ENCODE measurements at places on chromosomes 1 and 21.

DNA sequence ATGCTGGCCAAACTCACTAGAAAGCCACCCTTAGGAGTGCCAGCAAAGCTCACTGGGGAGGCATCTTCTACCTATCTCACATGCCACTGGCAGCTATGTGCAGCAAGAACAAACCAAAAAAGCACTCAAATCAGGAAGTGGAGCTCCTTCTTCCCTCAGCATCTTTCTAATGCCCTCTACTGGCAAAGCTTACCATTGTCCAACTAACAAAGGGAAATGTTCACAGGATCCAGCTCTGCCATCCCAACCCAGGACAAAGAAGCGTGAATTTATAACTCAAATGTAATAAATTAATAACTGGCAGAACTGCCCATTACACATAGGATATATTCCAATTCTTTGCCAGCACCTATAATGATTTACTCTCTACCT is 38.9 kb downstream of the LEPR start:
- DNase-seq: no peak

GRCh38 chr21:44012474-44013379 is 618 bp downstream of the TRAPPC10 start:
- peak; percentile 94 for DNase-seq

GRCh38 chr1:65066419-65066765 is 81.6 kb upstream of the AK4 start:
- no peak for DNase-seq

DNA sequence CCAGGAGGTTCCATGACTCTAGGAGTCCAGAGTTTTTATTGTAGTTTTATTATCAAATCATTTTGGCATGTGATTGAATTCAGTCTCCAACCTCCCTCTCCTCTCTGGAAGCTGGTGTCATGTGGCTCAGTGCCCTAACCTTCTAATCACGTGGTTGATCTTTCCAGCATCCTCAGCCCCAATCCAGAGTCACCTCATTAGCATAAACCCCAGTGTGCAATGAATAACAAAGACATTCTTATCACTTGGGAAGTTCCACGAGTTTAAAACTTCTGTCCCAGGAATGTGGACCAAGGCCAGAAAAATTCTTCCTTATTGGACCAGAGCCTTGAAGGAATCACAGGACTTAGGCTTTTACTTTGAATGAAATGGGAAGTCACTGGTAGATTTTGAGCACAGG is 52.2 kb downstream of the KIRREL1 start:
- no peak for DNase-seq

- DNase-seq: peak; percentile 75
Measured at GRCh38 chr1:154975409-154976059, 1.1 kb downstream of the CKS1B start.

GRCh38 chr1:118890851-118891384 is 97.2 kb downstream of the TBX15 start:
- DNase-seq: no peak

GRCh38 chr1:4307468-4307845 is 347.0 kb upstream of the AJAP1 start:
- no peak for DNase-seq

- no peak for DNase-seq
Measured at GRCh38 chr1:58934706-58935105, 150.9 kb upstream of the JUN start.

DNA sequence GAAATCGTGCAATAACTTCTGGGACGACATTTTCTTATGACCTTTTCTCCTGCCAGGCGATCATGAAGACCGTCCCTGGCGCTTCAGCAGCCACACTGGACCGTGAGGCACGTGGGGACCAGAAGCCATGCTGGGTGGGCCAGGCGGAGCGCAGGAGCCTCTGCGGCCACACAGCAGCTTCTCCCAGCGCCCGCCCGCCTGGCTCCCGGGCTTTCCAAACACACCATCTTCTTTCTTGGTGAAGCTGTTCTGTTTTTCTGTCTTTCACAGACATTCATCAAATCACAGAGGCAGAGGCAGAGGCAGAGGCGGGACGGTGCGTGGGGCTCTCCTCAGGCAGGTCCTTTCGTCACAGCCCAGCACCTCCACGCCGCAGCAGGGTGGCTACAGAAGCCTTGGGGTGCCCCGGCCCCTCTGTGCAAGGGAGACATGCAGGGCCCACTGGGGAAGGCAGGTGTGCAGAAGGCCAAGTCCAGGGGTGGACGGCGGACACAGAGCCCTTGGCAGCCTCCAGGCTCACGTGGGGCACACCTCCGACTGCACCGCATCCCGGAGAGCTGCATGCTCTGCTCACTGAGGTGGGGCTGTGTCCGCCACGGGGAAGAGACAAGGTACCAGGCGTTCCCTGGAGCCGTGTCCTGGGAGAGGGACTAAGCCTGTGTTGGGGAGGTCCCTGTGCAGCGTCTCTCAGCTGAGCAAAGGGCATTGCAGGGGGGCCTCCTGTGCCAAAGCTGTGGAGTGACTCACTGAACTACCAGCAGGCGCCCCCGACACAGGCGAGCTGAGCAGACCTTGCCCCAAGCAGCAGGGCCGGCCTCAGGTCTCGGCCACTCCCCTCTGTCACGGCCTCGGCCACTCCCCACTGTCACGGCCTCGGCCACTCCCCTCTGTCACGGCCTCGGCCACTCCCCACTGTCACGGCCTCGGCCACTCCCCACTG is 2.6 kb upstream of the TMEM240 start:
- no peak for DNase-seq

DNA sequence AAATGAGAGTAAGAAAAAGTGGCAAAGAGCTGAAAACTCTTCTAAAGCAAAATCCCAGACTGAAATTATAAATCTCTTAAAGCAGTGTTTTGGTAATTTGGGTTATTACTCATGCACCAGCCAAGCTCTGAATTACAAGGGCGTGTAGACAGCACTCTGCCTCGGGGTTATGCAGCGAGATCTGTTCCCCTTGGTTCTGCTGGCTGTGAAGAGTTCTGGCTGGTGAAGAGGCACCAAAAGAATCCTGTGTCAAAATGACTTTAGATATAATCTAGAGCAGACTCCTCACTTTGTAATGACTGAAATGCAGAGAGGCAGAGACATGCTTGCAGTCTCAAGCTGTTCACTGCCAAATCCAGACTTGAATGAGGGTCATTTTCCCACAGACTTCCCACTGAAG is 461.8 kb upstream of the CXADR start:
- DNase-seq: no peak

GRCh38 chr1:203652724-203653461 is 26.3 kb downstream of the ATP2B4 start:
- DNase-seq: no peak

GRCh38 chr21:45547545-45547900 is 5.3 kb upstream of the SLC19A1 start:
- no peak for DNase-seq

GRCh38 chr1:214850432-214851050 is 232.0 kb upstream of the KCNK2 start:
- no peak for DNase-seq

DNA sequence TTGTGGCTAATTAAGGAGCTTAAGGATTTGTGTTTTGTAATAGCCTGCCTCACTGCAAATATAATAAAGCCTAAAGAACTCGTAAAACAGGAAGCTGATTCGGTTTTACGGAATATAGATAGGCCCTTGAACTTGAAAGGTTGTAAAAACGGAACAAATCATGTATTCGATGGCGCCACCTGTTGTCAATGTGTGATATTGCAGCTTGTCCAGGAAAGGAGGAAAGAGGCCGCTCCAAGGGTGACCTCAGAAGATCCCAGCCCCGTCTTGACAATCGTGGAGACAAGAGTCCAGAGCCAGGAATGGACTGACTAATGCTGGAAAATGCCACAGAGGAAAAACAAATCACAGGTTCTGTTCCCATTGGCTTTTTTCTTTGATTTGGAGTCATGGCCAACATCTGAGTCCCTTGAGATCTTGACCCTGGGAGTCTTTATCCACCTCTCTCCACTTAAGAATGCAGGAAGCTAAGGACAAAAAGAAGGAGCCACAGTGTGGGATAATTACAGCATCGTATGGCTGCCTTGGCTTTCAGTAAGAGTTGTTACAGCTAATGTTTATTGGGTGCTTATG is 7.0 kb upstream of the IGSF21 start:
- peak; percentile 55 for DNase-seq

DNA sequence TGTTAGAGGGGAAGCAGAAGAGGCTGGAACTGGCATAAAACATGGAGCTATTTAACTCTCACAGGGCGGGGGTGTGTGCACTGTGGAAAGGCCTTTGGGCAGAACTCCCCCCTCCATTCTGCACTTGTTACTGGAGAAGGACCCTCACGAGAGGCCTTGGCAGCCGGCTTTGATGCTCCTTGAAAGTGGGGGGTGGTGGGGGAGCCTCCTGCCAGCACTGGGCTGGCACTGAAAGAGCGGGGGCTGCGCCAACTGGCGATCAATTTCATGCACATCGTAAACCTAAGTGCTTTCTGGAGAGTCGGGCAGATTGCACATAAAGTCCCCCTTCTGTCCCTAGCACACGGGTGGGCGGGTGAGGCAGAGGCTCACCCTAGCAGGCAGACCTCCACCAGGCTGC is 28.9 kb downstream of the FOXO6 start:
- no peak for DNase-seq
